ENCODE measurements at places on chromosomes 3 and 15. TPM values are rescaled to one million over a fixed set of nuclear protein-coding genes. Genes with fewer than 3 reads are reported as not detected.

DET1 gene
- 5.0 TPM for total RNA-seq

SAMD7 gene
- total RNA-seq = not detected

NSUN3 gene
- total RNA-seq = 18.0 TPM

RTP3 gene
- not detected for total RNA-seq

TMC3 gene
- total RNA-seq = not detected

GOLGA8G gene
- not detected for total RNA-seq

UQCRC1 gene
- total RNA-seq = 121 TPM

DPPA2 gene
- total RNA-seq = not detected
